Skin of body (tissue), 3 donors: ENCODE measurements at places on chromosomes 16 and 17.

GRCh38 chr16:14409563-14409962, 220.5 kb downstream of the PARN start:
- no peak for DNase-seq

- DNase-seq, result no peak
These were observed 188.2 kb upstream of the HSBP1 start for GRCh38 chr16:83619381-83620150.

GRCh38 chr17:80439499-80439898, 24.5 kb downstream of the ENDOV start:
- DNase-seq, result no peak

DNA sequence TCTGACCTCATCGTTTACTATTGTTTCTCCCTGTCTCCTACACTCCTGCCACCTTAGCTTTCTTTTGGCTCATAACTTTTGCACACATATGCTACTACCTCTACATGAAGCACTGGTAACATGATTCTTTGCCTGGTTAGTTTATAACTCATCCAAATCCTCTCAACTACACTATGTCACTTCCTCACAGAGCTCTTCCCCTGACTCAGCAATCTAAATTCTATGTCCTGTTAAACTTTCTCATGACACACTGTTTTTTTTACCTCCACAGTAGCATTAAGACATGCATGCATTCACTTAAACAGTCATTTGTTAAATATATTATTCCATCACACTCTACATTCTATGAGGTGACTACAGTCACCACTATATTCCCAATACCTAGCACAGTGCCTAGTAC, 19.7 kb downstream of the APPBP2 start:
- DNase-seq, result no peak

- peak; percentile 95 for DNase-seq
These were observed 36.6 kb downstream of the ARHGAP23 start for GRCh38 chr17:38464723-38465390.

DNA sequence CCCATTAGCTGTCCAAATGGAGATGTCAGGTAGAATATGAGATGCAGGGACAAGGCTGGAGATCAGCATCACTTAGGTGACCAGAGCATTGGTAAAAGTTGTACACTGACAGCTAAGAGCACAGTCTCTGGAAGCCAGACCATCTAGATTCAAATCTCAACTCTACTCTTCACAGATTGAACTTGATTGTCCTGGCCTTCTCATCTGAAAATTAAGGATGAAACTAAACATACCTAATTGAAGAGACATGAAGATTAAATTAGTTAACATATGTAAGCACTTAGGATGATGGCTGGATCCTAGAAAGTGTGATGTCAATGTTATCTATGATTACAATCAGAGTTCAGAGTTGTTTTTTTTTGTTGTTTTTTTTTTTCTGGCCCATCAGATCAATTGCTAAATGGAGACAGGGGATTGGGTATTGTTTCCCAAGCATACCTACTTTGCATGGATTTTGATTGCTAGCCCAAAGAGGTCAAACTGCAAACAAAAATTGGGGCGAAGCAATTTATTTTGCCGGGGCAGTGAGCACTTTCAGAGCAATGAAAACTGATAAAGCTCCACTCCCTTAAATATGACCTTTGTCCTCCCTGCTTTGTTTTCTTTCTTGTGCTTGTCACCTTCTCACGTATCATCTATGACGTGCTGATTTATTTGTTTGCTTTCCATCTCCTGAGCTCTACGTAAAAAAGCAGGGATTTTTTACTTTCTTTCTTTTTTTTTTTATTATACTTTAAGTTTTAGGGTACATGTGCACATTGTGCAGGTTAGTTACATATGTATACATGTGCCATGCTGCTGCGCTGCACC, 217.6 kb upstream of the CPHXL start:
- no peak for DNase-seq

- DNase-seq, result no peak
These were observed 19.9 kb downstream of the TEX14 start for GRCh38 chr17:58671969-58672368.

DNA sequence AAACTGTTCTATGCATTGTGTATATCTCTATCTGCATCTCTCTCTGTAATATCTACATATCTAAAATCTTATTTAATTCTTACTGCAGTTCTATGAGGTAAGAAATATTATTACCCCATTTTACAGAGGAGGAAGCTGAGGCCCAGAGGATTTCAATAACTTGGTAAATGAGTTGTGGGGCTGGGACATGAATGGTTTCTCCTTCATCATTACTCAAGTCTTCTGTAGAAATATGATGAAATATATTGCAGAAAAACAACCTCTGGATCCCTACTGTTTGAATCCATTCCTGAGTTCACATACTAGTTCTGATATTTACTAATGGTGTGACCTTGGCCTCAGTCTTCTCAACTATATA, 45.5 kb upstream of the NLK start:
- no peak for DNase-seq

GRCh38 chr17:44389723-44390202, 314 bp upstream of the ITGA2B start:
- DNase-seq, result no peak

GRCh38 chr16:85206472-85207356, 94.4 kb upstream of the CIBAR2 start:
- DNase-seq, result no peak

DNA sequence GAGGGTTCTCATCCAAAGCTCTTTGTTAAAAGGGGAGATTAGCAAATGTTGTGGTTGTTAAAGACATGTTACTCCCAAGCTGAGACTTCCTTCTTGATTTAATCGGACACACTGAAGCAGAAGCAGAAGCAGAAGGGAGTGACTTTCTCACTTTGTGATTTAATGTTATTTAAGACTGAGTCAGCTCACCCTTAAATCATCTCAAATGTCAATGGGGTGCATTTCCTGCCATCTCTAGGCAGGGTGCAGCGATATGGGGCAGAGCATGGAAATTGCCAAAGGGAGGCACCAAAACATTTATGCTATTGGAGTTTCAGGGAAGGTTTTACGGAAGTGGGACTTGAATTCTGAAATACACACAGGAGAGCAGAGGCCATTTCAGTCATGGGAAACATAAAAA, 283.6 kb downstream of the ABCC12 start:
- DNase-seq, result no peak

DNA sequence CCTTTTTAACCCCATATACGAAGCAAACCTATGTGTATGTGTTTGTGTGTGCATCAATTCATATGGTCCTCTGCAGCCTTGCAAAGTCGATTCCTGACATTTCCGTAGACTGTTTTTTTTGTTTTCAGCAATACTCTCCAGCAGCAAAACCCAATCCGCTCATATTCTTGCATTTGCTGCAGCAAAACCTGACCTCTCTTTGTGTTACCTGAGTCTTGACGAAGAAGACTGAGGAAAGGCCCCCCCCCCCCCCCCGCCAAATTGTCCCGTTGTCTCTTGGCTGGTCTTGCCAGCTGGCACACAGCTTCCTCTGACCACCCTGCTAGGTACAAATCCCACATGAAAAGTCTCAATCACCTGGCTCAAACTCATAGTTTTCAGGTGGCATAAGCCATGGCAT, 494.7 kb downstream of the WWOX start:
- DNase-seq, result no peak

DNA sequence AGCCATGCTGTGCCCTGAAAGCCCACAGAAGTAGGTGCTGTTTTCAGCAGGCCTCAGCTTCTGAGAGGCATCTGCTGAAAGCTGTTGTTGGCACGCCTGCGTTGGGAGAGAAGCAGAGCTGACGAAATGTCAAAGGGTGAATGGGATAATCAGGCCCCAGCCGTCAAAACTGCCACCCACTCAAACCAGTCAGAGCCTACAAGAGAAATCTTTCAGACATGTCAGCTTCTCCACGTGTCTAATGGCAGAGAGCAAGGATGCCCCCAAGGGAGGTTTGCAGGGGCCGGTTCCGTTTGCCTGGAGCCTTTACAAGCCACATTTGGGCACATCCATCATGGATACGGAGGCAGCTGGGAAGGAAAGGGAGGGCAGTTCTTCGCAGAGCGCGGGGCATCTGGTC, 568.2 kb upstream of the EEF2KMT start:
- no peak for DNase-seq

DNA sequence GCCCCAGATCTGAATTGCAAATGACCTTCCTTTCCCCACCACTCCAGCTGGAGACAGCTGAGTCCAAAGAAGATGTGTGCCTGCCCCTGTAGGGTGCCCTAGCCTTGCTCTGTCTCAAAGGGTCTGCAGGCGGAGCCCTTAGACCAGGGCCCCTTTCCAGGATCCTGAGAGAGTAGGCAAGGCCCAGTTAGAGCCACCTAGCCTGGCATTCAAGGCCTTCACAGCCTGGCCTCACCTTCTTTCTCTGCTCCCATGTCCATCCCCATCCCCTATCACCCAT, 66.6 kb upstream of the LHX1 start:
- no peak for DNase-seq

DNA sequence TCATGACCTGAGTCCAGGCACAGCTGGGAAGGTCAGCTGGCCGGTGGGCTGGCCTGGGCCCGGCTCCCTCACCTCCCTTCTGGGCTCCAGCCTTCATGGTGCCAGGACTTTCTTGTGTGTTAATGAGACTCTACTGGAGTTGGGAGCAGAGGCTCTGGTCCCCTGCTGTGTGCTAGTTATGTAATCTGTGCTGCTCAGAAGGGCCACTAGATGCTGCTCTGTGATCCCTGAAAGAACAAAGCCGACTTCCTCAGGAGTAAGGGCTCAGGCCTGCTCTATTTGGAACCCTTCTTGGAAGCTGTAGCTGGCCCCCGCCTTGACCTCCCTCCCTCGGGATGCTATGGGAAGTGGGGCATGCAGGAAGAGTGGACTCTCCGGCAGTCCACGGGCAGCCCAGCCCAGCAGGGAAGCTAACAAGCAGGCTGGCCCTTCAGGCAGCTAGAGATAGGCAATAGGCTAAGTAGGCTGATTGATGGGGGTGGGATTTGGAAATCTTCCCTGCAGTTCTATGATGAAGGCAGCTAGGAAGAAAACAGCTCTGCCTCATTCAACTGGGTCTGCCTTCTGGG, 3.3 kb upstream of the CDK5R1 start:
- DNase-seq, result peak; percentile 87

DNA sequence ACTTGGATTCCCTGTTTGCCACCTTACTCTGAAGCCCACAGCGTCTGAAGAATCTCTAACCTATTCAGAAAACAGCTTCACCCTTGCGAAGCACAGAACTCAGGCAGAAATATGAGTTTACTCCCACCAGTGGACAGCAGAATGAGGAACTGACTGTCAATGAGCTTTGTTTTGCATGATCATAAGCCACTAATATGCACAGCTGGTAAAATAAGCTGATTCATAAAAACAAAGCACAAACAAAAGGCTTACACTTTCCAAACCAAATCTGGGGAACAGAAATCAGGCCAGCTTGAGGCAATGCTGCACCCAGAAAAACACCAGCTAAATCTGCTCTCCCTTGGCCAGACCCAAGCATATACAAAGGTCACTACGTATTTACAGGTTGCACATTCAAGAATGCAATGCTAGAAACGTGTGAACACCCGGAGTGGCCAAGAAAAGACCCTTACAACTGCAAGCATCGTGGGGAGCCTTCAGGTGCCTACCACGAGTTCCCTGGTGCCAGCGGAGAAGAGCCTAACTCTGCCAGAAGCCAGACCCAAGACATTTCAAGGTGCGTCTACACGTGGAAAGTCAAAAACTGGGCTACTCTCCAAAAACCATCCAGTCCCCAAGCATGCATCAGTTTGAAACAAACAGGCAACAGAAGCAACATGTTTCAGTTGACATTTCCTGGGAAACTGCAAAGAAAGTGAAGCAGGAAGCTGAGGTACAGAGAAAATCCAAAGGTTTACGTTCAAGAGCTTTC, 207.1 kb downstream of the ZFHX3 start:
- peak; percentile 10 for DNase-seq

DNA sequence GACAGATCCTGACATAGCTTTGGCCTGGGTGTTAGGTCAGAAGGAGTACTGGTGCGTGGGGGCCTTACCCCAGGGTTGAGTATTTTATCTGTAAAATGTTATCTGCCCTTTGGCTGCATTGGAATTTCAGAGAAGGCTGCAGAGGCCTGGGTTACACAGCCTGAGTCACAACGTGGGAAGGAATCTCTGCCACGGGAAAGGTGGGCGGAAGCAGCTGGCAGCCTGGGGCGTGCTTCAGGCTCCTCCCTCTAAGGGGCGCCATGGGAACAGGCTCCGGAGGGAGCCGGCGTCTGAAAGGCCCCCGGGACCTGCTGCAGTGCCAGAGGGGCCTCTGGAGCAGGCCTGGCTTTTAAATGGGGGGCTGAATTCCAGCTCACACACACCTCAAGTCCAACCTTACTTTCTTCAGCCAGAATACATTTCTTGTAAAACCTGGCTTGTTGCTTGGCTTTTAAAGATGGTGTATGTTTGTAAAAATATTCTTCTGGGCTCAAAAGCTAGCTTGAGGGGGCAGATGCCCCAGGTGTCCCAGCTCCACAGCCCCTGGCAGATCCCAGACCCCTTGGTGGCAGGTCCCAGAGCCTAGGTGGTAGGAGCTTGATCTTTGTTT, 142.2 kb downstream of the RAB11FIP4 start:
- no peak for DNase-seq

DNA sequence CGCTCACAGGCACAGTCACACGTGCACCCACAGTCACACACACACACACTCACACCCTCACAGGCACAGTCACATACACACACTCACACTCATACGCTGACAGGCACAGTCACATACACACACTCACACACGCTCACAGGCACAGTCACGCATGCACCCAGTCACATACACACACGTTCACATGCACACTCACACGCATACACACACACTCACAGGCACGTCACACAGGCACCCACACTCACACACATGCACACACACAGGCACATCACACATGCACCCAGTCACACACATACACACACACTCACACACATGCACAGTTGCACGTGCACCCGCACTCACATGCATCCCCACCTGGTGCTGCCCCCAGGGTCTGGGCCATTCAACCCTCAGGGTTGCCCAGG, 46.1 kb upstream of the CBFA2T3 start:
- no peak for DNase-seq

- DNase-seq, result no peak
These were observed 136.3 kb downstream of the NLK start for GRCh38 chr17:28178800-28179199.

DNA sequence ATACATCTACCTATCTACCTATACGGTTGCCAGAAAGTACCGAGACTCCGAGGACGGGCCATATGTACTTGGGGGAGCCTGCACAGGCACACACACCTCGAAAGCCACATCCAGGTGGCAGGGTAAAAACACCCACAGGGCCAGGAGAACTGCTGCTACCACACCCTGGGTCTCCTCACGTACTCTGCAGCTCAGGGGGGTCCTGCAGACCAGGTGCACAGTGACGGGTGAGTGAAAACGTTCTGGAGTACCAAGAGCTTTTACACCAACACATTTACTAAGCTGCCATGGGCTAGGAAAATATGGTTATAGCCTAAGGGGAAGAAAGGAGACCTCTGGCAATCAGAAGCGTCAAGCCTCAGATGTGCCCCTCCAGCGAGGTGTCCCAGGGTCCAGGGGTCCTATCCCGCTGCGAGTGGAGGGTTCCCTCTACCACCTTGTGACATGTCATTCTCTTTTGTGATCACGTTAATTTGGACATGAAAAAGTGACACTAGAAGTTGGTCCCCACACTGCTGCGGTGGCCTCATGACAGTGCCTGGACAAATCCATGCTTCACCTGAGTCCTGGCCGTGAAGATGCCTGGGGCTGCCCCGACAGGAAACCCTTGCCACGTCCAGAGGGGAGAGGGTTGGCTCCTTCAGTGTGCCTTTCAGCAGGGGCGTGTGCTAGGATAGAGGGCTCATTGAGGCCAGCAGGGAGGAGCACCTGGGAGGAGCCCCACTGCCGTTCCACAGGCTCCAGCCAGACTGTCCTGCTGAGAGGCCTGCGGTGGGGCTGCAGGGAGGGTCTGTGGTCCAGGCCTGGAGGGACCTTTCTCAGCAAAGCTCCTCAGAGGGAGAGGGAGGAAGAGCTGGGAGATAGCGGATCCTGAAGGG, 1.8 kb downstream of the CANT1 start:
- no peak for DNase-seq

- DNase-seq, result no peak
These were observed 440 bp downstream of the NPRL3 start for GRCh38 chr16:138049-138417.
